ENCODE measurements at places on chromosomes 12 and 14.

GRCh38 chr12:117881517-117881916 is 87.3 kb downstream of the KSR2 start:
- DNase-seq, result no peak

DNA sequence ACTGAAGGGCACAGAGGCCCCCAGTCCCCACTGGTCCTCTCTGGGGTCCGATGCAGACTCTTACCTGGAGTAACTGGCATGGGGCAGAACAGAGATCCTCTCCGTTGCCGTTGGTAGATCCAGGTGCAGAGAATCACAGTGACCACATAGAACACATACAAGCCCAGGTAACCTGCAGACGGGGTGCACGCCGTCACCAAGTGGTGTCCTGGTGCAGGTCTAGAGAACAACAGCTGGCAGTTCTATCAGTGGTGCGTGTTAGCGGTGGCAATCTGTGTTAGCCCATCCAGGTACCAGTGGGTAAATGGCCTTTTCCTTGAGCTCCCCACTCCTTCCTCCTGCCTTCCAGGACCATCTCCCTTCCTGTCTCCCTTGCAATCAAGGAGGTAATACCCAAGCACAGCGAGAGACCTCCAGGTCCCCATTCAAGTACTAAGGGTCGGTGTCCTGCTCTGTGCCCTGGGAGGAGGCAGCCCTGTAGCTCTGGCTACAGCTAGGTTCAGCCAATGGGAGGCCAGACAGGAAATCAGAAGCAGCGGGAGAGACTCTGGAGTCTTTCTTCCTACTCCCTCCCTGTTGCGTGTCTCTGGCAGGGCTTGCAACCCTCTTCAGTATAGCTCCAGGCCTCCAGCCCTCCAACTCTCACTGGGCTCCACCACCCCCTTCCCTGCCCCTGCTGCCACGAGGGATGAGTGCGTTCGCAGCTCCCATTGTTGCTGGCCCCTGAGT is 15.8 kb downstream of the SLC8B1 start:
- DNase-seq, result no peak

DNA sequence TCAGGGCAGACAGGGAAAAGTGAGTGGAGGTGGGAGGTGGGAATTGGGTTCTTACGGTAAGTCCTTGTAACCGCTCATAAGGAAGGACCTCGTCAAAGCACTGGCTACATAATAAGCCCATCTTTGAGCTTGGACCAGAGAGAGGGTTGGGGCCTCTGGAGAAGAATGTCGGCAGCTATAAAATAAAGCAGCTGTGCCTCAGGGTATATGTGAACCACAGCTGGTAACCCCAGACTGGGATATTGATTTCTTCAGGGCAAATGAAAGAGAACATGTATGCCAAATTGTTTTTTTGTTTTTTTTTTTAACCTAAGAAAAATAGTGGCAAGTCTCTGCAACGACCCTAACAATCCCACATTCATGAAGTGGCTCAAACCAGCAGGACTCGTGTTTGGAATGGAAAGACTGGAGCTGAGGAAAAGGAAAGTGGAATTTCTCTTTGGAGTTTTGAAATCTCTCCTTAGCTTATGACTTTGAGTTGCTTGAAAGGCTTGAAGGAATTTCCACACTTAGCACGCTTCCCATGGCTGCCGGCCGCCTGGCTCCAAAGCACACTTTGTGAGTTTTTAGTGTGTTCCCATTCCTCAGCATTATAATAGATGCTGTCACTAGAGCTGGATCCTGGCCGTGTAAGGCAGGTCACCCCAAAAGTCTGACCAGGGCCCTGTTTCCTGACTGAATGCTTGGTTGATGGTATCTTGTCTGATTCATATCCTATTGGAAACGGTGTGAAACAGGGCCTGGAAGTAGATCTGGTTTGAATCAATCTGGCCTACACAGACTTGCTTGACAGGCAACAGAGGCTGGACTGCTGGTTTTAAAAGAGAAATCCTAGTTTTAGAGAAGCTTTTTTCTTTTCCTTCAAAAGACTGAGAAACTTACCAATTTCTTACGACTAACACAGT is 244.7 kb downstream of the MSRB3 start:
- DNase-seq, result no peak

GRCh38 chr14:65938738-65939137 is 526.2 kb downstream of the FUT8 start:
- DNase-seq, result no peak

- no peak for DNase-seq
These were observed 89.1 kb downstream of the BEGAIN start for GRCh38 chr14:100498068-100498467.

DNA sequence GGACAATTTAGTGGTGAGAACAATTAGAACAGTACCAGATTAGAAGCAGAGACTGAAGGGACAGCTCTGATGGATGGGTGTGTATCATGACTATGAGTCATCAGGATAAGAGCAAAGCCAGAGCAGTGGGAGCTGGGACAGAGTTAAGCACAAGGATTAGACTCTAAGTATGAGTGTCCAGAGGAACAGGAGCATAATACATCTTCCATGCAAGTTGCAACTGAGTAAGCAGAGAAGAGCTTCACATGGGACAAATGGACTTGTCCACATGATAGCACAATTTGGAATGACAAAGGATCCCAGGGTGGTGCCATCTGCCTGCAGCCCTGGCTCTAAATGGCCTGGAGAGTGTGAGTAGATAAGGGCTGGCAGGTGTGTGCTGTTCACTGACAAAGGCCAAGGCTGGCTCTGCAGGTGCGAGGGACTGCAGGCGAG is 226.4 kb upstream of the CAND1 start:
- no peak for DNase-seq

DNA sequence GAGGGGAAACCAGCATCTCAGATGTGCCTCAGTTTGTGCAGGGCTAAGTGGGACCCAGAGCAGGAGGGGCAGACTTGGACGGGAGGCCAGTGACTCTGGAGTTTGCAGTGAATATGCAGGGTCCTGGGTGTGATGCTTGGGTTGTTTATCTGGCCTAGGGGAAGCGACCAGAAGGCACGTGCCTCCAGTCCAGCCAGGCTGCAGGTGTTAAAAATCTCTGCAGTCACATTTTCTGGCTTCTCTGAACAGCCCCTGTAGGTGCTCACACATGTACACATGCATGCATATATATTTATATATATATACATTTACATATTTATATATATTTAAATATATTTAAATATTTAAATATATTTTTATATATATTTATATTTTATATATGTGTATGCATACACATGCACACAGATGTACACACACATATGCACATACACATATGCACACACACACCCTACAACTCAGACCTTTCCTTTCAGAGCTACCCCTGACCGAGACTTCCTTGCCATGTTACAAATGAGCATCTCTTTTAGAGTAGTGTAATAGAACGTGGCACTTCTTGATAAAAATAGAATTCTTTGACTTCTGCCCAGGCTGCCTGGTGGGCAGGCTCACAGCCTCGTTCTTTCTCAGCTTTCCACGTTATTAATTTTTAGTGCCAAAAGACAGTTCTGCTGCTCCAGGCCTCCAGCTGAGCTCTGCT is 26.8 kb upstream of the TCL1B start:
- no peak for DNase-seq

DNA sequence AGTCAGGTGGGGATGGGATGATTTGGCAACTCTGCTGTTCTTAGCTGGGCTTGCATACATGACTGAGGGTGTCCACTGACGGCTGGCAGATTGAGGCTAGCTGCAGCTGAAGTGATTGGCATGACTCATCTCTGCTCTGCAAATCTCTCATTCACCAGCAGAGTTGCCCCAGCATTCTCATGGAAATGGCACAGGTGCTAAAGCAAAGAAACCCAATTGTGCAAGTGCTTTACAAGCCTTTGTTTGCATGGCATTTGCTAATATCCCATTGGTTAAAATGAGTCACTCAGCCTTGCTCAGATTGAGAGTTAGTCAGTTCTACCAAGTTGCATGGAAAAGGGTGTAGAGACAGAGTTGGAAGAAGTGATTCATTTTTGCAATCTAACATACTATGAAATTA is 389.7 kb upstream of the FAR2 start:
- no peak for DNase-seq

DNA sequence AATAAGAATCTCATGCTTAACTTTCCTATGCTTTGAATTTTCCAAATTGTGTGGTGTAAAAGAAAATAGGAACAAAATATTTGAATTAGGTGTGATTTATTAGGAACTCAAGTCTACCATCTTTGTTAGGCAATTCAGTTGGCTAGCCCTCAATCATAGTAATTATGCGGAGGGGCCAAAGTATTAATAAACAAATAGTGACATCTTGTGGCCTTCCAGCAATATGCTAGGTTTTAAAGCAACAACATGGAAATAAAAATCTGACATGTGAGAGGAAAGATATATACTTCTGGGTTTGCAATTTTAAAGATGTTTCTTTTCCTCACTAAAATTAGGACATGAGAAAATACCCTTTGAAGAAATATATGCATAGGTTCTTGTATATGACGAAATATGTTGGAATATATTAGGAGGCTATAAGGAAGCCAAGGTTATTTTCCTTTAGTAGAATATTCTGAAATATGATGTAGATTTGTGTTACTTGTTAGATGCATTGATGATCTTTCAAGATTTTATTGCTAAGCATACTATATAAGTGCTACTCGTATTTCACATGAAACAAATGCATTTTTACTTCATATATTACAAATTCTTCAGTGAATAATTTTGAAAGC is 200.4 kb downstream of the PTPRO start:
- no peak for DNase-seq

DNA sequence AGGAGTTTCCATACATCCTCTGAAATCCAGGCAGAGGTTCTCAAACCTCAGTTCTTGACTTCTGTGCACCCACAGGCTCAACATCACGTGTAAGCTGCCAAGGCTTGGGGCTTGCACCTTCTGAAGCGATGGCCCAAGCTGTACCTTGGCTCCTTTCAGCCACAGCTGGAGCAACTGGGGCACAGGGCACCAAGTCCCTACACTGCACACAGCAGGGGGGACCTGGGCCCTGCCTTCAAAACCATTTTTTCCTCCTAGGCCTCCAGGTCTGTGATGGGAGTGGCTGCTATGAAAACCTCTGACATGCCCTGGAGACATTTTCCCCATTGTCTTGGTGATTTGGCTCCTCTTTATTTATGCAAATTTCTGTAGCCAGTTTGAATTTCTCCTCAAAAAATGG is 10.6 kb downstream of the AREL1 start:
- no peak for DNase-seq

DNA sequence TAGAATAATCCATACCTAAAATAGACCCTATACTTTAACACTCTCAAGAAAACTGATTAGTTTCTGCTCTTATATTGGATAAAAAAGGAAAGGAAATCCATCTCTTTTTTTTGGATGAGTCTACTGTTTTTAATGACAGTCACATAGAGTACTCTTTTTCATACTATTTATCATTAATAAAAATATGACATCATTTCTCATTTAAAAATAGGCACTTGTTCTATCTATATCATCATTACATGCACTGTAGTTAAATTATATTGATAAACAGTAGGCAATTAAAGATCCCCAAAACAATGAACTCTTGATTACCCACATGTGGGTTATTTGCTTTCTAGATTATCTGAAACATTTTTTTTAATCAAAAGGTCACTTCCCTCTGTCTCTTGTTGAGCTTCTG is 338.8 kb downstream of the NELL2 start:
- DNase-seq, result no peak

DNA sequence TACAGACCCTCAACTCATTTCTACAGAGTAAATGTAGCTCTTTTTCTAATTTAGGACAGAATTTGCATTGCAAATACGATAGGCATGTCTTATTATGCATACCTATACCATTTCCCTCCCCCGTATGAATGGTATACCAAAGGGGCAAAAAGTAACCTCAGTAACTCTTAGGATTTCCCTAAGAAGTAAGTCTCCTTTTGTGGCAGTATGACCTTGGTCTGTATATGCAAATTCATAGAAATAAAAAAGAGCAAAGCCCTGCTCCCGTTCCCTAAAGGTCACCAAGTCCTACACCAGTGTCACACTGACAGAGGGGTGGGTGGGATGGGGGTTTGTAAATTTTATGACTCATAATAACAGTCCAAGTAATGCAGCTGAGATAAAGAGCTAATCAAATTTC is 365.8 kb upstream of the CCDC196 start:
- no peak for DNase-seq

- DNase-seq, result no peak
These were observed 157.3 kb upstream of the PLXNC1 start for GRCh38 chr12:93990832-93991803.

DNA sequence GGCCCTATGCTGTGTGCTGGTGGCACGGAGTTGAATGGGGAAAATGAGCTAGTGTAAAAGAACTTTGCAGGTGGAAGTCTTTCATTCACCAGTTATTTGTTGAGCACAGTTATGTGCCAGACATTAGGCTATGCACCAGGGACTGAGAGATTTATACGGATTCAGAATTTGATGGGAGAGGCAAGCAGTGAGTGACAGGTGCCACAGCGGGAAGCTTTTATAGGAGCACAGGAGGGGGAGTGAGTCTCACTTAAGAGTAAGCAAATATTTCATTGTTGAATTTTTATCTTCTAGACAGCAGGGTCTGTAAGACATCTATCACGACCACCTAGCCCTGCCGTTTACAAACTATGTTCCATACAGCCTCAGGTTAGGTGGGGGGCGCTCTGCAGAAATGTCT is 320.6 kb downstream of the SNAPC1 start:
- DNase-seq, result no peak

- peak; percentile 1 for DNase-seq
These were observed 37.8 kb downstream of the SLCO1A2 start for GRCh38 chr12:21296751-21297406.

GRCh38 chr12:1819571-1819970 is 794 bp upstream of the LRTM2 start:
- no peak for DNase-seq

GRCh38 chr12:122790393-122791075 is 16.2 kb downstream of the CCDC62 start:
- no peak for DNase-seq

GRCh38 chr14:54564868-54565784 is 1.8 kb upstream of the SAMD4A start:
- peak; percentile 49 for DNase-seq

DNA sequence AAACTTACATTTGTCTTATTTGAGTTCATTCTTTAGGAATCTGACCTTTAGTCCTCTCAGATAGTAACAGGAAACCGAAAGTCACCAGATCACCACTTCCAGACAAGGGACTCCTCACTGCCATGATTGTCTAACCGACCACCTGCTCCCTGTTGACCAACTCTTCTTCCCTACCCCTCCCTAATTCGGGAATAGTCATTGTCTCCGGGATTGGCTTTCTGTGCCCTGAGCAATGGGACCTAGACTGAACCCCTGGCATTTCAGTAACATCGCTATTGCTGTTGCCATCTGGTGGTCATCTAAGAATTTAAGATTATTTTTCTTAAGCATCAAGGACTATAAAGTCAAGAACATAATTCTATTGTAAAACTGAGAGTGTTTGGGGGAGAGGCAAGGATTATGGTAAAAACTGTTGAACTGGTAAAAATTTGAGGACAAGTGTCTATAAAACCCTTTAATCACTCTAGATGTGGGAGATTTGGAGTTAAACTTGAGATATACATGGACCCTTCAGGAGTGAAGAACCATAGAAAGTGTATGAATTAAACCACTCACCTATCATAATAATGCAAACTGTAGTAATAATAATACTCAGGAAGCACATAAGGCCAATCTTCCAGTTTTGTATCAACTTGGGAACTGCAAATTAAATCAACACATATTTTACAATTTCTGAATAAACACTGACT is 6.3 kb downstream of the CLEC2A start:
- DNase-seq, result no peak
